Lower leg skin (tissue), 4 donors: ENCODE measurements at places on chromosomes 12 and 14. TPM values are rescaled to one million over a fixed set of nuclear protein-coding genes. Genes with fewer than 3 reads are reported as not detected.

DPPA3 gene
- total RNA-seq = not detected

LUM gene
- total RNA-seq = 29.6 TPM

C1QL4 gene
- 0.62 TPM for total RNA-seq

SUPT16H gene
- total RNA-seq = 35.7 TPM

C12orf56 gene
- total RNA-seq = 7.9 TPM
